ENCODE measurements at places on chromosomes 16 and 17.

DNA sequence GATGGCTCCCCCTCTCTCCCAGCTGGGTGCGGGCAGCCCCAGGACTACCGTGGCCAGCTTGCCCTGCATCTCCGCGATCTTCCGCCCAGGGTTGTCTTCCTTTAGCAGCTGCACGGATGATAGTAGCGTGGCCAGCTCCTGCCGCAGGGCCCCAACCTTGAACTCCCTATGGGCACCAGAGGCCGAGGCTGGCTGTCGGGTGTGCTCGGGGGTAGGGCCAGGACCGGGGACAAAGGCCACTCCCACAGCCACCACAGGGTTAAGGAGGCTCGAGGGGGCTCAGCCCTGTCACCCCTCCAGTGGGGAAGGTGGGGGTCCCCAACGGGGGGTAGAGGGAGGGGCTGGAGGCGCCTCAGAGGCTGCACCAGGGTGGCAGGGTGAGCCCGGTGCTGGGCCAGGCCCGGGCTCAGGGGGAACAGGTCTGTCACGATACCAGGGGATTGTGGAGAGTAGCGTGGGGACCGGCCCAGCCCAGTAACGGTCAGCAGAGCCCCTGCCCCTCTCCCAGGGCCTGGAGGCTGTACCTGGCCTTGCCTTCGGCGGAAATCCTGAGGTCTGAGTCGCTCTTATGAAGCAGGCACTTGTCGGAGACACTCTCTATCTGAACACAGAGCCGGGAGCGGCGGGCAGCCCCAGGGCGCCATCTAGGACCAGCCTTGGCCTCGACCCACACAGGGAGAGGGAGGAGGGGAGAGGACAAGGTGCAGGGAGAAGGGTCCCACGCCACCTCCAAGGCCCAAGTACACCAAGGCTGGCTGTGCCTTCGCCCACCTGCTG, 5.2 kb downstream of the PERCC1 start:
- DNase-seq, result no peak

- DNase-seq, result no peak
Measured at GRCh38 chr16:29811896-29812665, at the start of gene PRRT2. PRRT2 (plus strand) TSS chr16:29812193; CDS start chr16:29813055, 862 bp downstream.

DNA sequence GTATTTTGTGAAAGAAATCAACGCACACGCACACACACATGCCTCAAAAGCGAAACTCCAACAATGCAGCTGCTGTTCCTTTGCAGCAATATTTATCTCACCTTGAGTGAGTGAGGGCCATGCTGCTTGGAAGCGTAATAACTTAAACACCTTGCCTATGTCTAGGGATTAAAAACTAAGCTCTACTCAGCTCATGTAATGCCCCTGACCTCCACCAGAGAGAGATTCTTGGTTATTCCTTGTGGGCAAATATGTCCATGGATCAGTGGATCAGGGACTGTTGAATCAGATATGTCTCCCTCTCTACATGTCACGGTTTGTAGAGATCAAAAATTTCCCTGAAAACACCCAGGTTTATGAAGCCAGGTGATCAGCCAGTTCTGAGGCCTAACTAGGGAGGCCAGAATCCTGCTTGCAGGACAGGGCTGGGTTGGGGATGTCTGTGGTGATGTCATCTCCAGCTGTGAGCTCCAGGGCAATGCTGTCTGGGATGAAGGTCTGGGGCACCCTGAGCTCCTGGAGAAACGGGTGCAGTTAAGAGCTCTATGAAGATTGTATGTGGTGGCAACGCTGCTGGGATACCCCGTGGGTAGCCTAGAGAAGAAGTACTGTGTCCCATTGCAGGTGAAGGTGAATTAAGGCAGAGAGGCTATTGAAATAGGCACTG, 149.4 kb downstream of the KCNJ12 start:
- no peak for DNase-seq

DNA sequence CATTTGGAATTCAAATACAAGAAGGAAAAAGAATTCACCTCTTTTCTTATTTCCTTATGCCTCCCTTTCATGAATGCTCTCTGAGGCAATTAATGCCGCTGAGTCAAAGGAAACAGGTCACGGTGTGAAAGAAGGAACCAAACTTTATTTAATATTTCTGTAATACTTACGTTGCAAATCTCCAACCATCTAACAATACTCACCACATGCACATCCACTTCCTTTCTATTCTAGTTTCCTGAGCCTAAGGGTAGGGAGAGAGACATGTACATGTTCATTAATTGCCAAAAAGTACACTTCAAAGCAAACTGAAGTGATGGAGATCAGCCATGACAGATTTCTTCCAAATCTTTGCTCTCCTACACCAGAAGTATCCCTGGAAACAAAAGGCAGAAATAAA, 47.9 kb upstream of the HLF start:
- DNase-seq, result no peak

- DNase-seq, result no peak
Measured at GRCh38 chr17:29070781-29071180, 27.8 kb downstream of the PIPOX start.

DNA sequence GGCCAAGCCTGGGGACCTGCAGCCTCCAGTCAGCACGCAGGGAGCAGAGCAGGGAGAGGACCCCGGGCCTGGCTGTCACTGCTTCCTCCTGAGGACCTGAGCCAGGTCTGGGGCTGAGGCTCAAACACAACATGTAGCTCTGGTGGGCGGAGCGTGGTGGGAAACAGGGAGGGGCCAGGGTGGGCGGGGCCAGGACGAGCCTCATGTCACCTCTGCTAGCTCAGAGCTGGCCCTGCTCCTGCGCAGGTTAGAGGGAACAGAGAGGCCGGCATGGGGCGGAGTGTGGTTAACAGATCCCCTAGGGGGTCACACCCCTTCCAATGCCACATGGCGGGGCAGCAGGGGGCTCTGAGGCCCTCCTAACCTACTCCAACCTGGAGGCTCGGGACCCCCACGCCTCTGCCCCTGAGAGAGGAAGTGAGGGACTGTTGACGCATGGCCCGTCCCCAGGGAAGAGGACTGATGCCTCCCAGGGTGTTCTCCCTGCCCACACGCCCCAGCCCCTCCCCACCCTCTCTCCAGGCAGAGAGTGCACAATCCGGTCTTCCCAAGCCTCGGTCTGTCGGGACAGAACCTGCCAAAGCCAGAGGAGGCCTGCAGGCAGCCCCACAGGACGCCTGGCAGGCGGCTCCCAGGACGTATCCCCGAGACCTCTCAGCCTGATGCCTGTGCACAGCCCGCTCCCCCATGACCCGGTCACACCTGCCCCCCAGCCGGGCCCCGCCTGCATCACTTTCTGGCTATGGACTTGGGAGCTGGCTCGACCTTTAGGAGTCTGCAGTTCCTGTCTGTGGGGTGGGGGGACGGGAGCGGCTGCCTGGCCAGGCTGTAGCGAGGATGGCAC, 15.2 kb downstream of the PIEZO1 start:
- DNase-seq, result no peak

DNA sequence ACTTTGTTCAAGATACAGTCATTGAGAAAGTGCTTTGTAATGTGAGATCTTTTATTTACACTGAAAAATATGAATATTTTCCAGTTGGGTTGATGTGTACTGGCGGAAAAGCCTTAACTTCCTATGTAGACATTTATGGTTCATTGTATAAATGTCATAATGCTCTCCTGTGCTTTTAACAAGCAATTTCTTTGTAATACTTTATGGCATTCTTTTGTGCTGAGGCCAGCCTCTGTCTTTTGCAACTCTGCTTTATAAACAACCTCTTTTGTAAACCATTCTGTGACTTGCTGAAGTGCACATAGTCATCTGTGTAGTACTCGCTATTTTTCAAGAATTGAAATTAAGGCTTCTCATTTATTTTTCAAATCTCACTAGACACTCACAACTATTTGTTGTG, 291.2 kb downstream of the CDH11 start:
- DNase-seq, result no peak

DNA sequence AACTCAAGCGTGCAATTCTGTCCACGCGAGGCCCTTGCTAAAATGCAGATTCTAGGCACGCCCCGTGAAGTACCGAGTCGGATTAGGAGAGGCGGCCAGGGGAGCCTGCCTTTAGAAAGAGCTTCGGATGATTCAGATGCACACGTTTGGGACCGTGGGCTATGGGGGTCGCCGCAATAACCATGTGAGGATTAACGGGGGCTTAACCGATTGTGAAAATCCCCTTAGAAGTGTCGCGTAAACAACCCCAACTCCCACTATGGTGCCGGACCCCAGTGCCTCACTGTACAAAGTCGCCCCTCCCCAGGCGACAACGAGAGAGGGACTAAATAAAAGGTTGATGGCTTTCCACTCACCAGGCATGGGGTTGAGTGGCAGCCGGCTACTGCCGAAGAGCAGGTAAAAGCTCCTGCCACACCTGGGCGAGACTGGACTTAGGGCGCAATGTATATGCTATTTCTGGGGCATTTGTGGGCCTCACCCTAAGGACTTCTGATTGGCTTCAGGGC, 635 bp upstream of the SP2 start:
- no peak for DNase-seq

DNA sequence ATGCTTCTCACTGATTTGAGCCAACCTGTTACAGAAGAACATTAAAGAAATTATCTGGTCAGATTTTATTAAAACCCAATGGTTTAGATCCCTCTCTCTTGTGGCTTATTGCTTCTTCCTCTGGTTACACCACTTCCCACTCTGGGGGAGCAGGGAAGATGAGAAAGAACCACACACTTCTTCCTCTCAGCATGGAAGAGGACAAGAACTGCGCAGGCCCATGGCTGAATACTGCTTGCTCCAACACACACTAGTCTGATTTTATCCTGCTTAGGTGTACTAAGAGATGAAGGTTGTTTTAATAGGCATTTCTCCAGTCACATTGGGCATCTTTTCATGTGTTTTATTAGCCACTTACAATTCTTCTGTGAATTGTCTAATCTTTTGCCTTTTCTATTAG, 27.6 kb downstream of the MAP3K3 start:
- no peak for DNase-seq

DNA sequence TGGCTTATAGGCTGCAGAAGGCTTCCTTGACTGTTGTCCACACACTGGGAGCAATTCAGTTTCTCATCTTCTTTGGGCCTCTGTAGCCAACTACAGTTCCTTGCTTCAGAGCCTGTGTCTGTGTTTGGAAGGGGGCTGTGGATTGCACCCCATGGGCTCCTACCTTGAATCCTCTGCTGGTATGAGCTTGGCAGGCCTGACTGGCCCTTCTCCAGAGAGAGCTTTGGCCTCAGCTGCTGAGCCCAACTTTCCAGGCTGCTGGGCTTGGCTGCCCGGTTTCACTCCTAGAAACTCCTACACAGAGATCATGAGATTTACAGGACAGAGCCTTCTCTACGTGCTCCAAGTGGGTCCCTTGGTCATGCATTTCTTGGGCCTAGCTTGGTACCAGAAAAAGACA, 354.4 kb downstream of the SNX29 start:
- DNase-seq, result no peak

GRCh38 chr17:5915337-5915736, 154.8 kb upstream of the WSCD1 start:
- DNase-seq, result no peak

GRCh38 chr17:36501963-36502362, 15.5 kb downstream of the ZNHIT3 start:
- no peak for DNase-seq

- no peak for DNase-seq
Measured at GRCh38 chr17:79152110-79152509, 77.5 kb downstream of the ENGASE start.
